GM13976 (cell line): ENCODE measurements at places on chromosomes 5 and 9.

DNA sequence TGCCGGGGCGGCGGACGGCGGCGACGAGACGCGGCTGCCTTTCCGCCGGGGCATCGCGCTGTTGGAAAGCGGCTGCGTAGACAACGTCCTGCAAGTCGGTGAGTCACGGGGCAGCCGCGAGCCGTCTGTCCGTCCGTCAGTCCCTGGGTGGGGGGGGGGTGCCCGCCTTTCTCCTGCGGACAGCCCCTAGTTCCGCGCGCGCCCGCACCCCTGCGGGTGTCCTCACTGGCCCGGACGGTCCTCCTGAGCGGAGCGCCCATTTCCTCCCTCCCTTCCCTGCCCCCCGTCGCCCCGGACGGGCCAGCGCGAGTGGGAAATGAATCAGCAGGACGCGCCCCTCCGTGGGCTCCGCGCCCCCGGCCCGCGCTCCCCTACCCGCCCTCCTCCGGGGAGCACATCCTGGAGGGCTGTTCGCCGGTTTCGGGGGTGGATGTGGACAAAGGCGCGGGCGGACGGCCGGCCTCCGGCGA, 828 bp downstream of the ZSWIM6 start:
- DNase-seq: peak; percentile 56

DNA sequence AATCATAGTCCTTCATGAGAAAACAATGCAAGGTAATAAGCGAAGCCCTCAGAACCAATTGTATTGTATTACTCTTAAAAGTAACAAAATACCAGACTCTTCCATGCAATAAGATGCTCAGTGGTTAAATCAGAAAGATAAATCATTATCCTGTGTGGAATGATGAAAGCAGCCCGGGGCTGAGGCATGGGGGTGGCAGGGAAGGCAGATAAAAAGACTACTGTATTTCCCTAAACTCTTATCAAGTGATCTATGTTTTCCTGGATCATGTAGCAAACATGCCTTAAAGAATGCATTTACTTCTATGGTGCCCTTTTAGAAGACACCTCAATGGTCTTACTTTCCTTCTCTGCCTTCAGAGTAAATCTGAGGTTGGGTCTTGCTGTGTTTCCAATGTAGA, 105.6 kb upstream of the DAPK1 start:
- no peak for DNase-seq

DNA sequence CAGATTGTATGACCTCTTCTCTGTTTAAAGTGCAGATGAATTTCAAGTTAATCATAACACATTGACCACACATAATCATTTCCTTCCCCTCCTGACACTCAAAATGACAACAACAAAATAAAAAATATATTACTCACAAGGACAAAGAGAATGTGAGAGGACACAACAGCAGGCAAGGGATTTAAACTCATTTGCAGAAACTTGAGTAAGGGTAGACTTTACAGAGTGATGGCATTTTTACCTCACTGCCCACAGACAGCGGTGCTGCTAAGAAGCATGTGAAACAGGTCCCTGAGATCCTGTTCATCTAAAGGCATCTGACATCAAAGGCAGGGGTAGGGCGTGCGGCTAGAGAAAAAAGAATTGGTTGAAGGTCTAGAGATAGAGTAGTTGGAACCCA, 99.0 kb downstream of the TRIM36 start:
- no peak for DNase-seq

DNA sequence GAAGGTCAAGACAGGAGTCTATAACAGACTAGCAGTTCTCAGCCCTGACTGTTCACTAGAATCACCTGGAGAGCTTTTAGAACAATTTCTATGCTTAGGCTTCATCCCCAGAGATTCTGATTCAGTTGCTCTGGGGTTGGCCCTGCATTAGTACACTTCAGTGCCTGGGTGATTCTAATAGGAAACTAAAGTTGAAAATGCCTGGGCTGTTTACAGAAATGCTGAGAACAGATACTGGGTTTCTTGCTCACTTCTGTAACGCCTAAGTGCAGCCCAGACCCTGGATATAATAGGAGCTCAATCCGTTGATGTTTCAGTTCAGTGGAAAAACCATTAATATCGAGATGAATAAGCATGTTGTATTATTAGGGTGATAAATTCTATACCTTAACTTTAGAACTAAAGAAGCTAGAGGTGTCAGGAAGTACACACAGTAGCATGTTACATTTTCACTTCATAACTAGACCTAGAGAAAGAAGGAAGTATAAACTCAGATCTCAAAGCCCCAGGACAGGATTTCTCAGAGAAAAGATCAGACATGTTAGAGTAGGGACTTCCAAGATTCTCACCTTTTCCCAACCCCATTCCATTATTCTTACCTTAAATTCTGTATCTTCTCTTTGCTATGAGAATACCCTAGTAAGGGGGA, 20.4 kb downstream of the HAVCR2 start:
- peak; percentile 25 for DNase-seq

DNA sequence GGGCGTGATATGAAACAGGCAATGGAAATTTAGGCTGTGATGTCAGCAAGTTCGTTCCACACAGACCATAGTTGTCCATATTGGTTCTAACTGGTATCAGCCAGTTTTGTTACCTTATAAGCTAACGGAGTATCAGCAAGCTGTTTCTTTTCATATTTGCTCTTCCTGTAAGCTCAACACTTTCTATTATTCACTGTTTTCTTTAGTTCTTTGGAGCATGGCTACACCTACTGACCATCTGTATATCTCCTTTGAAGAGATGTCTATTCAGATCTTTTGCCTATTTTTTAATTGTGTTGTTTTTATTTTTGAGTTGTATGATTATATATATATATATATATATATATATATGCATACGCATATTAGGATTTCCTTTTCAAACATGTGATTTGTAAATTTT, 1057.2 kb upstream of the CDH10 start:
- no peak for DNase-seq

- DNase-seq: no peak
Measured at GRCh38 chr9:69139596-69139995, 34.5 kb upstream of the TJP2 start.

- peak; percentile 66 for DNase-seq
Measured at GRCh38 chr9:15426019-15426418, 3.3 kb downstream of the SNAPC3 start.

- DNase-seq: no peak
Measured at GRCh38 chr5:95347506-95348120, 43.6 kb upstream of the FAM81B start.

- no peak for DNase-seq
Measured at GRCh38 chr9:27280860-27281259, 16.1 kb downstream of the EQTN start.

- DNase-seq: no peak
Measured at GRCh38 chr5:81883371-81883770, 88.5 kb upstream of the ATG10 start.
